ENCODE measurements at places on chromosomes 4 and X.
A peak's percentile ranks its signal among the peaks of the same experiment; 100 is the strongest.

DNA sequence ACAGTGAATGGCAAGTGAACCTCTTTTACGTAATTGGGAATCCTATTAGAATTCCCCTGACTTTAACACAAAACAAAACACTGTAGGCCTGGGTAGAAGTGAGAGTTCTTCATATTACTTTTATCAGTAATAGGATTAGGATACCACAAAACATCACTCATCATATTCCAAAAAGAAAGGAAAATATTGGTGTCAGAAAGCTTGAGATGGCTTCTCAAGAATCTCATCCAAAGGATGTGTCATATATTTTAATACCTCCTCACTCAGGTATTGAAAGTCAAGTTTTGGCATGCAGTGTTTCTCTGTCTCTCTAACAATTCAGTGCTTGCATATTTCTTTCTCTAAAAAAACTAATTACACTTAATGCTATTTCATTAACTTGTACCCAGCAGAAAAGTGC is 173.2 kb downstream of the PDGFC start:
- no peak for DNase-seq

DNA sequence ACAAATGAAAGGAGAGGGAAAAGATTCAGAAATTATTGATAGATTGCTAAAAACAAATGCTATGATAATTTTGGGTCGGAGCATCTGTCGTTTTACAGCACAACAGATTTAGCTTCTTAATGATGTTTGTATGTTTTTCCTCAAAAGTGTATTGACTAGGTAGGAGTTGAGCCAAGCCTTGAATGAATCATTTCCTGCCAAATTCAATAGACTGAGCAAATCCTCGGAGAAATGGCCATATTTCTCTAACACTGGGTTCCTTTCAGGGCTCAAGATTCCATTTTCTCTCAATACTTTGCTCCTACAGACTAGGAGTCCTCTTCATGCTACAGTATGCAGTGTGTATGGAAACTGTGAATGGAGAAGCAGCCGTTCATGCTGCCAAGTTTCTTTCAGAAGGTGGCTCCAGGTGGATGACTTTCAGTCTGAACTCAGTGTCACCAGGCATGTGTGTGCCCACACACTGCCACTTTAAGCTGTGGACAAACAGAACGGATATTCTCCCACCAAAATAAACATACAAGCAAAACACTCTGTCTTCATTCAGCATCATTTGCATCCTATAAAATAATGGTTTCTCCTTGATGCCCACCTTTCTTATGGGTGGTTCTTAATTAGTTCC is 146.0 kb downstream of the TBL1X start:
- no peak for DNase-seq

DNA sequence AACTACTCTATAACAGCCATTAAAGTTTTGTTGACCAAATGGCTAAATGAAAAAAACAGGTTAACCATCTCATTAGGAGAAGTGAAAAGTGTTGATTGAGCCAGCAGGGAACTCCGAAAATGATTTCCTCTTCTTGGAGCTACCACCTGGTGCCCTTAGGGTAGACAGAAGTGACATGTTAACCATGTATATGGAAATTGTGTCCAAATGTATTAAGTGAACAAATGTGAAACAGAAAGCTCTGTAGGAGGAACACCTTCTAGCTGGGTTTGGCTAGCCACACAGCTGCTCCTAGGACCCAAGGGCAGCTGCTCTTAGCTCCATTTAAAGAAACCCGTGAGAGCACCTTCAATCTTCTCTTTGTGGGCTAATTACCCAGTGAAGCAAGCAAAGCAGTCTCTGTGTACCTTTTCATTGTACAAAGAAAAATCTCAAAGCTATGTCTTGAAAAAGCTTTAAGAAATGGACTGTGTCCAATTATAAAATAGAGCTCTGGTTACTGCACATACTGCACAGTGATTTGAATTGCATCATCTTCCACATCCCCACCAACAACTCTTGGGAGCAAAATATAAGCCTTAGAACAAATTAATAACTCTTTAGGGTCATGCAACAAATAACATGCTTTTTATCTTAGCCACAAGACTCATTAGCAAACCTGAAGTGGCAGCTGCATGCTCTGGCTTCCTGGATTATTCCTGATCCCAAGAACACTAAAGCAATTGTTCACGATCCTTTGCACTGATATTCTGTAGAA is 59.2 kb upstream of the PARM1 start:
- peak; percentile 13 for DNase-seq

GRCh38 chrX:1592470-1593142 is 1.2 kb downstream of the AKAP17A start:
- no peak for DNase-seq

DNA sequence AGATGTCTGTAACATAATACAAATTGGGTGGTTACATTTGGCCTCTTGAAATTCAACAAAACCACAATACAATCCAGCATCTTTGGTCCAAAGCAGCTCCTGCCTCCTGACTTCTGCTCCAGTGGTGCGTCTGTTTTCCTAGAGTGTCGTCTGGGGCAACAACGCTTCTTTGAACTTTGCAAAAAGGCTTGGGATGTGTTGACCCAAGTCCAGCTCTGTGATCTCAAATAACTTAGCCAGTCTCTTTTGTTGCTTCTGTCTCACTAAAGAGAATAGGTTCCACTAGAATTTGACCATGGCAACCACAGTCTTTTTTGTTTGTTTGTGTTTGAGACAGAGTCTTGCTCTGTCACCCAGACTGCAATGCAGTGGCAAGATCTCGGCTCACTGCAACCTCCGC is 324.0 kb downstream of the DHRSX start:
- DNase-seq, result no peak

DNA sequence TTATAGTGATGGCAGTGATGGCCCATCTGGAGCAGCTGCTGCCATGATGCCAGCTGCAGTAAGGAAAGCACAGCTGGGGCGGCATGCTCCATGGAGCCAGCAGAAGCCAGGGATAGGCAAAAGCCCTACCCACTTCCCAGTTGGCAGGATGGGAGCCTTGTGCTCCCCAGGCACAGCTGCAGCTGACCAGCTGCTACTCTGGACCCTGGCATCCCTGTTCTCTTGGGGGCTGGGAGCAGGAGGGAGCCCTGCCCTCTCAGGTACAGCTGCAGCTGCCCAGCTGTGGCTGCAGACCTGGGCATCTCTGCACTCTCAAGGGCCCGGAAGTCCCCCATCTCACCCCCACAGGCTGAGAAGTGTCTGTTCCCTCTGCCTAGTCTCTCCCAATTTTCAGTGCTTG is 531.9 kb downstream of the PCDH18 start:
- DNase-seq, result no peak

DNA sequence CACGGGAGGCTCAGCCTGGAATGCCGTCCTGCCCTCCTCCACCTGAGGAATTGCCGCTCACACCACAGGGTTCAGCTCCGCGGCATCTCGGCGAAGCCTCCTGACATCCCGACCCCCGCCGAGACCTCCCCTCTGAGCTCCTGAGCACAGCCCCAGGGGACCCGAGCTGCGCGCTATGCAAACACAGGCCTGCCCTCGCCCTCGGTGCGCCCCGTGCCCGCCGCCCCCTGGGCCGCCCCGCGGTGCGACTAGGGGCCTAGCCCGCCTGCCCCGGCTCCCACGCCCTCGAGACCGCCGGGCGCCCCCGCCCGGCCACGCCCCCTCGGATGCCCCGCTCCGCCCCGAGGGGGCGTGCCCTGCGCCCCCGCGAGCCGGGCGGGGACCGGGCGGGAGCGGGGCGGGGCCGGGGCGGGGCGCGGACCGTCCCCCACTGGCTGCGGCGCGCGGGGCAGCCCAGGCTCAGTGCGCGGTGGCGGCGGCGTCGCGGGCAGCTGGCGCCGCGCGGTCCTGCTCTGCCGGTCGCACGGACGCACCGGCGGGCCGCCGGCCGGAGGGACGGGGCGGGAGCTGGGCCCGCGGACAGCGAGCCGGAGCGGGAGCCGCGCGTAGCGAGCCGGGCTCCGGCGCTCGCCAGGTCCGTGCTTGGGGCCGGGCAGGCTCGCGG is at the start of gene FGFR3:
TSS of gene FGFR3 (plus strand) at position 462 of the 664 bp plus-strand sequence. CDS start 642 bp downstream, outside the sequence.
- DNase-seq, result peak; percentile 85

GRCh38 chr4:172983014-172983413 is 185.6 kb upstream of the GALNT7 start:
- DNase-seq, result no peak

GRCh38 chr4:172865531-172866127 is 303.0 kb upstream of the GALNT7 start:
- DNase-seq, result no peak

DNA sequence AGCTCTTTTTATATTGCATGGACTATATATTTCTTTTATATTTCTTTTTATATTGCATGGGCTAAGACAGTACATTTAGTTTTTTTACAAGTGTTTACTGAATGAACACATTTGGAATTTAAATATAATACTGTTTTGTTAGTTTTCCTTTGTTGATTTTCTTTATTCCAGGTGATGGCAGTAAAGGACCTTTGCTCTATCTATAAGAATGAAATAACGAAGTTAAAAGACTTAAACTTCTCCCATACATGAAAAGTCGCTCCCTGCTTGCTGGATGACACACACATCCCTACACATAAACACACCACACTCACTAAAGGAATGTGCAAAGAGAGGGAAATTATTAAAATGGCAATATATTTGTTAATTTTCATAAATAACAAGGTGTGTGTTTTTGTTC is 102.5 kb upstream of the ANXA10 start:
- DNase-seq, result no peak

GRCh38 chrX:27842859-27843258 is 35.1 kb downstream of the MAGEB10 start:
- no peak for DNase-seq

DNA sequence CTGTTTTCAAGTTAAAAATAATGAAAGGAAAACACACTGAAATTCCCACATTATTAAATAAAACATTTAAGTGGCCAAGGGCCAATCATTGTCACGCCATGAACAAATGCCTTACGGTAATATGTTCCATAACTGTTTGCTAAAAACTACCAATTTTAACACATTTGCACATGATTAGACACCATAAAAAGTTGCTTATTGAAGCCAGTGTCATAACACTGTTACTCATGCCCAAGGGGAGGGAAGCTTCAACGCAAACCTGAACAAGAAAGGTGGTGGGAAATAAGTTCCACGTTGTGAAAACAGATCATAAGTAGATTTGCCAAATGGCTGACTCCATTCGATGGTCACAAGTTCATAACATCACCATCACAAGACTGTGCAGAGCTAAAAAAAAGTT is 739.3 kb upstream of the FAM241A start:
- DNase-seq, result no peak

GRCh38 chrX:125132274-125132673 is 187.4 kb upstream of the TEX13C start:
- peak; percentile 29 for DNase-seq

DNA sequence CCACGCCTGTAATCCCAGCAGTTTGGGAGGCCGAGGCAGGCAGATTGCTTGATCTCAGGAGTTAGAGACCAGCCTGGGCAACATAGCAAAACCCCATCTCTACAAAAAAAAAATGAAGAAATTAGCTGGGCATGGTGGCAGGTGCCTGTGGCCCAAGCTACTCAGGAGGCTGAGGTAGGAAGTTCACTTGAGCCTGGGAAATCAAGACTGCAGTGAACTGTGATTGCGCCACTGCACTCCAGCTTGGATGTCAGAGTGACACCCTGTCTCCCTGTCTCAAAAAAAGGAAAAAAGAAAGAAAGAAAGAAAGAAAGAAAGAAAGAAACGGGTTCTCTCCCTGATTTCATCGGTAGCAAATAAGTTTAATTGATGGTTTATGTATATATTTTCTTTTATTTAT is 64.6 kb upstream of the ESX1 start:
- DNase-seq, result no peak

GRCh38 chrX:16610121-16610621 is 39.8 kb upstream of the S100G start:
- DNase-seq, result no peak

- no peak for DNase-seq
Measured at GRCh38 chrX:66892004-66892403, 253.1 kb upstream of the EDA2R start.

DNA sequence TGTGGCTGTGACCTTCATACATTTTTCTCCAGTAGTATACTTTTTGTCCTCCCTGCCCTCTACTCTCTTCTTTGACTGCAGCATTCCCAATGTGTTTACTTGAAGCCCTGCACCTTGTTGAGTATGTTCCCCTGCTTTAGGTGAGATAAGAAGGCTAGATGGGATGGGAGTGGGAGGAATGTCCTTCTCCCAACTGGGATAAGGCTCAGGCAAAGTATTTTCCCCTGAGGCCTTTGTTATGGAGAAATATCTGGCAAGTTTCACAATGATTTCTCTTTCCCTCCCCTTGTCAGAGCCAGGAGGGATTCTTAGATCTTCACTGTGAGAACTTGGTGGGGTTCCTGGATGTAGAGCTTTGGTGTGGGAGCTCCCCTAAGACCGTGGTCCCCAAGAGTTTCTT is 131.8 kb downstream of the CLCN5 start:
- DNase-seq, result no peak

GRCh38 chr4:5654791-5655190 is 53.6 kb downstream of the EVC2 start:
- DNase-seq, result no peak

DNA sequence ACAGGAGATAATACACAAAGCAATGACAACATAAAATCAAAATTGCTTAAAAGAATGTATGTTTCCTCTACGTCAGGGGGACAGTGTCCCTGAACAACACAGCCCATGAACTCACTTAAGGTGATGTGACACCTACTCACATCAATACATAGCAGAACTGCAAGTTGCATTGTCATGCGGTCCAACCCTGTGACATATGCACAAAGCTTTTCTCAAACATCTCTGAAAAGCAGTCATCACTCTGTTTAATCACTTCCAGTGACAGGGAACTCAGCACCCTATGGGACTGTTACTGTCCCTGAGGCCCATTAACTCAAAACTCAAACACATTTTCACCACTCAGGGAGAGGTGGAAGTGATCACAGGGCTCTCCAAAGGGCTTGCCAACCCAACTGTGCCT is 2.4 kb downstream of the STX18 start:
- DNase-seq, result no peak

DNA sequence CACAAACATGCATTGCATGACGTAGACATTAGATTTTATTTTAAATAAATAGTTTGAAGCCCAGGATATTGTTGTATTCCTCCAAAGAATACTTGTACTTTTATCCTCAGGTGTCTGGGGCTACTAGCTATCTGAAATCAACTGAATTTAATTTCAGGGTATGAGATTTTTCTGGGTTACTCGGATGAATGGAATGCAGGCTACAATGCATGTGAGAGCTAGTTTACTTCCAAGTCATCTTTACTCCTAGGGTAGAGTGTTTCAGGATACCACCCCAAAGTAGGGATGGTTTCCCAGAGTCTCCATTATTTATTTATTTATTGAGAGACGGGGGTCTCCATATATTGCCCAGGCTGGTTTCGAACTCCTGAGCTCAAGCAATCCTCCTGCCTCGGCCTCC is 66.4 kb downstream of the HPRT1 start:
- DNase-seq, result no peak

DNA sequence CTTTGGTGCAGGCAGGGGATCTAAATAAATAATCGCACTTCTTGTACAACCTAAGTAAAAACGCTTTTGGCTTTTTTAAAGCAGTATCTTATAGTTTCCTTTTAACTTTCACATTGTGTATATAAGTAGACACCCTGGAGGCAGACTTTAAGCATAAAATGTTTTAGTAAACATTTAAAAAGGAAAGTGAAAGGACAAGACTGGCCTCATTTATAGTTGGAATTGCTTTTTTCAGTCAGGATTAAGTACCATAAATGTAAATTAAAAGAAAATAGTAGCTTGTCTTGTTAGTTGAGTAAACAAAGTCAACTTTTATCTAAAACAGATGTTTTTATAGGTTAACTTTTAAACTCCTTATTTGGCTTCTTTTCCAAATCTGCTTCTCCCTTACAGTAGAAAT is 39.7 kb downstream of the PTPN13 start:
- DNase-seq, result no peak

GRCh38 chr4:174528226-174528625 is 5.9 kb upstream of the HPGD start:
- DNase-seq, result peak; percentile 6

- DNase-seq, result no peak
Measured at GRCh38 chr4:5366421-5366820, 315.1 kb downstream of the STK32B start.
